ENCODE measurements at places on chromosomes 16 and 17. TPM values are rescaled to one million over a fixed set of nuclear protein-coding genes. Genes with fewer than 3 reads are reported as not detected.

PABPN1L gene
- polyA plus RNA-seq = 0.09 TPM

PDXDC1 gene
- polyA plus RNA-seq = 97.9 TPM

MRPL58 gene
- 28.1 TPM for polyA plus RNA-seq

TMIGD1 gene
- polyA plus RNA-seq = 0.80 TPM

ZNF764 gene
- polyA plus RNA-seq = 11.3 TPM

SCNN1B gene
- 31.7 TPM for polyA plus RNA-seq

KRT28 gene
- polyA plus RNA-seq = not detected

DNA sequence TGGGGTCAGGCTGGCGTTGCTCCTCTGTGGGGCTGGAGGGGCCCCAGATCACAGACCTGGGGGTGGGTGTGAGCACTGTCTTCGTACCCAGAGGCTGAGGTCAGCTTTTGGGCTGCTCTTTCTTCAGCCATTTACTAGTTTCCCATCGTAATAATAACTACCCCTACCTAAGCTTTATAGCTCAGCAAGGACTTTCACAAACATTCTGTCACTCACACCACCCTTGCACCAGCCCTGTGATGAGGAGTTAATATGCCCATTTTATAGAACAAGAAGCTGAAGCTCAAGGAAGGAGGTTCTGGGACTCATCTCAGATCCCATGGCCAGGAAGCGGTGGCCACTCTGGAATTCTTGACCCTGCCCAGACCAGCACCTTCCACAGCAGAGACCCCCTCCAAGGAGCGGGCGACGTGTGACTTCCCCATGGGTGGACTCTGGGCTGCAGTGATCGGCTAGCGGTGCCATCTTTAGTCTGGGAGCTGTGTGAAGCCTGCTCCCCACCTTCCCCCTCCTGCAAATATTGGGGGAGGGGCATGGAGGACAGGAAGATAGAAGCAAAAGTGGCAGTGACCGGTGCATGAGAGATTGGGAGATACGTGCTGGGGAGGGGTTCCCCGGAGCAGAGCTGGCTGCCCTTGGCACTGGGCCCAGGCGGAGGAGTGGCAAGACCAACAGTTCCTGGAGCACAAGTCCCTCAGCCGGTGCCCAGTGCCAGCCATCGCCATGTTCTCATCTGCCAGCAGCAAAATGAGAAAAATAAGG lies 81.8 kb upstream of the TOB1 start:
- no peak for DNase-seq

- DNase-seq = no peak
Measured at GRCh38 chr17:73301369-73301768, 10.4 kb downstream of the CDC42EP4 start.

GRCh38 chr16:90083139-90083538 lies 6.0 kb upstream of the PRDM7 start:
- no peak for DNase-seq

DNA sequence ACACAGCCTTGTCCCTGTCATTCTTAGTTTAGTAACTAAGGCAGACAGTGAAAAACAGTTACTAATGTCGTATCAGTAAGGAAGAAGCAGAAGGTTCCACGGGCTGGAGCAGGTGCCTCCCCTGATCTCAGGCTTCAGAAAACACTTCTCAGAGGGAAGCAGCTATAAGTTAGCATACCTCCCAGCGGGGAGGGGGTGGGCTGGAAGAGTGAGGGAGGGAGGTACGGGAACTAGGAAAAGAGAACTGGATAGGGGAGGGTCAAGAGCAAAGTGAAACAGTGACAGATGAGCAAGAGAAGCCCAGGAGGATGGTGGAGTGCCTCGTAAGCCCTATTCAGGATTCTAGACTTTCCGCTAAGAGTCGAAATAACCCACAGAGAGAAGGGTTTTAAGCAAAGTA lies 186.3 kb upstream of the XYLT1 start:
- DNase-seq = no peak

GRCh38 chr17:16036261-16036660 lies 36.6 kb downstream of the TTC19 start:
- no peak for DNase-seq

GRCh38 chr16:70253291-70254106 lies 1.8 kb upstream of the EXOSC6 start:
- DNase-seq = no peak

GRCh38 chr17:7553356-7553755 lies 4.5 kb downstream of the TNFSF12 start:
- no peak for DNase-seq

DNA sequence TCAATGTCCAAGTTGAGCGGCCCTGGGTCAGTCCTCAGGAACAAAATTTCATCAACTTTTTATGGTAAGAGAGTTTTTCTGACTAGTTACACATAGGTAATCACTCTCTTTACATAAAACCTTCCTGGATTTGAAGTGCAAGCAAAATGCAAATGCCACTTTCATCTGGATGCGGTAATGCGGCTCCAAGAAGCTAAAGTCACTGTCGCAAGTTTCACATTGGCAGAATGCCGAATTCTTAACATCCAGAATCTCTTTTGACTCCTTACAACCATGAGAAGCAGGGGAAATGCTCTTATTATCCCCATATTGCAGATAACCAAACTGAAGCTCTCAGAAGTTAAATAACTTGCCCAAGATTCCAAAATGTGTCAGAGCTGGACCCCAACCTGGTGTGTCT lies 30.0 kb downstream of the MRPS23 start:
- no peak for DNase-seq

GRCh38 chr17:27236717-27237315 lies 57.1 kb upstream of the WSB1 start:
- peak; percentile 63 for DNase-seq

DNA sequence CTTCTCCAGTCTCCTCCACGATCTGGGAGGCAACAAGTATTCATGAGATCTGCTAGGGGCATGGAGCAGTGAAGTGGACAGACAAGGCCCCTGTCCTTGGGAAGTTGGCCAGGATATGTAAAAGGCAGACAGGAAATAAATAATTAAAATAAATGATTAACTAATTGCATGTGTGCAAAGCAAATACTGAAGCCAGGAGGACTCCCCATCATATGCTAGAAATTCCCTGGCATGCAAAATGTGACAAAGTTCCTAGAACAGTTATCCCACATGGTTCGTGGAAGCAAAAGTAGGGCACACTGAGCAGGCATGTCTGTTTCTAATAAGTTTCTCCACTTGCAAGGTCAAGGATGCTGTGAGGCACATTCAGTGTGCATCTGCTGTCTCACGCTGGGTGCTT lies 86.8 kb downstream of the CDYL2 start:
- no peak for DNase-seq

- no peak for DNase-seq
Measured at GRCh38 chr16:28067604-28068379, 4.3 kb upstream of the GSG1L start.

- no peak for DNase-seq
Measured at GRCh38 chr17:700504-701094, 14.0 kb downstream of the VPS53 start.

- DNase-seq = no peak
Measured at GRCh38 chr16:51416926-51417325, 265.9 kb upstream of the SALL1 start.

DNA sequence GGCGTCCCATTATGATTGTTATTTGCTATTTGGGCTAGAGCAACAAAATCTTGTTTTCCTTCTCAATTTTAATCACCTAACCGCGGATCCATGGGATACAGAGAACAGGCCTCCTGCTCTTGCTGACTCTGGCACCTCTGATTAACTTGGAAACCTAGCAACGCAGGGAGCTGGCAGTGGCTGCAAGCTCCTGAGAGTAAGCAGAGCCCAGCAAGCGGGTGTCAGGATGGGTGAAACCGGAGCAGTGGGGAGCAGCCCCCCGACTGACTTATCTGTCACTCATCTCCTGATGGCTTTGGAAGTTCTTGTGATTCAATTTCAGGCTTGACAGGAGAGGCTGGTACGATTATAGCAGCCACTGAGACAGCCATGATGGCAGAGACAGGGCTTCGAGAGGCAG lies 45.5 kb upstream of the CDC42EP4 start:
- no peak for DNase-seq

DNA sequence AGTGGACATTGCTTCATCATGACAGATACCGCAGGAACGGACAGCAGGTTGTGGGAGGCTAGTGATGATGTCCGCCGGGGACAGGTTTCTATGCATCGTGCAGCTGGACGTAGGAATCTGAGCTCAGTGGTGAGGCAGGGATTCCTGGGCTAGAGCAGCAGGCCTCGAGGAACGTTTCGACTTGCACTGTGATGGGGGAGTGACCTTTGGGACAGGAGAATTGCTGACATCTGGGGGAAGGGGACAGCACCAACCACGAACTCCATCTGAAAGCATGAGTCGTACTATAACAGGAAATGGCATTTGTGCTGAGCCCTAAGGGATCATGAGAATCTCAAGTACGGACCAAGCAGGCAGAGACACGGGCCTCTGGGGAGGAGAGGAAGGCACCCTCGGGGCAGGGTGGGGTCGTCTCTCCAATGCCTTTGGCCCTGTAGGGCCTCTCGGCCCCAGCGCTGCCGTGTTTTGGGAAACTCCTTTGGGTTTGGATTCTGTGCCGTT lies 65.8 kb upstream of the ENDOV start:
- no peak for DNase-seq

- no peak for DNase-seq
Measured at GRCh38 chr16:10641953-10642949, 52.5 kb downstream of the TEKT5 start.

DNA sequence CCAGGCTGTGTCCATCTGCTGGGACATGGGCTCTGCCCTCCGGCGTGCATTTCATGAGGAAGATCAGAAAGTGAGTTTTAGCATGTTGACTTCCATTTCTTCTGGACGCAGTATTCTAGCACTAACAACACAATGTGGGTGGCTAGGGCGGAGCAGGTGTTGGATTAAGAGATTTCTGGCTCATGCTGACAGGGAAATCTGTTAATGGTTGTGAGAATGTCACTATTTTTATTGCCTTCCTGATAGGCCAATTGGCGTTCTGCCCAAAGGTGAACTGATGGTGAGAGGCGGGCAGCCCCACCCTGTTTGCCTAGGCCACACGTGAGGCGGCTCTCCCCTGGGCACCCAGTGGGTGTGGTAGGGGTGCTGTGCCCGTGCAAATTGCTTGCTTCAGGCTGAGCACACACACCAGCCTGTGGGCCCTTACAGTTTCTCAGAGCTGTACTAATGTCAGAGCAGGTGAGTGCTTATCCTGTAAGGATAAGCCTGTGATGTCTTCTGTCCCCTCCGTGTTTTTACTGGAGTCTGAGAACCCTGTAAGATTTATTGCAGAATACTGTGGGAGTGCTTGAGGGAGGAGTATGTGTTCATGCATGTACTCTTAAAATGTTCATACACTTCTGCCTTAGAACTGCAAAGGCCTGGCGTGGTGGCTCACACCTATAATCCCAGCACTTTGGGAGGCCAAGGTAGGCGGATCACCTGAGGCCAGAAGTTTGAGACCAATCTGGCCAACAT lies 30.9 kb downstream of the PGS1 start:
- no peak for DNase-seq

DNA sequence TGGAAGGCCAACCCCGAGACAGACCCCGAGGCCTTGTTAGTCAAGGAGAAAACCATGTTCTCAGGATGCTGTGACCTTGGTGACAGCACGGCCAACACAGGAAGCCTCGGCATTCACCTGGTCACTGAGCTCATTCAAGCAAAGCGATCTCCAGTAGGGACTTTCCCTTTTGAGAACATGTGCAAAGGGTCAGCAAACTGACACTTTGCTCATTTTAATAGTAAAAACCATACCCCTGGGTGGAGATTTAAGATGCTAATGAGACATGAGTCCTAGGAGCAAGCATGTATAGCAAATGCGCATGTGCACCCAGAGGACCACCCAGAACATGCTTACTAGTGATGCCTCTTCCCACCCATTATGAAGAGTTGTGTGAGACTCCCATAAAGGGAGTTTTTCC lies 5.7 kb upstream of the SULT1A2 start:
- no peak for DNase-seq

GRCh38 chr17:5211458-5211857 lies 19.8 kb upstream of the ZNF594 start:
- DNase-seq = no peak

DNA sequence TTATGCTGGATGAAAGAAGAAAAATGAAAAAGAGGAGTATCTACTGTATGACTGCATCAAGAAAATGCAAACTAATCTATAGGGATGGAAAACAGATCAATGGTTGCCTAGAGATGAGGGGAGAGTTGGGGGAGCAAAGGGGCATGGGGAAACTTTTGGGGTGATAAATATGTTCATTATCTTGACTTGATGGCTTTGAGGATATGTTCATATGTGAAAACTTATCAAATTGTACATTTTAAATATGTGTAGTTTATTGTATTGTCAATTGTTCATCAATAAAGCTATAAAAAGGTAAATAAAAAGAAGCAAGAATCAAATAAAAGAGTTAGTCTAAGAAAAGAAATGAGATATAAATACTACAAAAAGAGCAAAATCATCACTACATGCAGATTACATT lies 19.7 kb upstream of the SRCIN1 start:
- no peak for DNase-seq

GRCh38 chr17:39759204-39759603 lies 21.5 kb downstream of the GRB7 start:
- DNase-seq = no peak

DNA sequence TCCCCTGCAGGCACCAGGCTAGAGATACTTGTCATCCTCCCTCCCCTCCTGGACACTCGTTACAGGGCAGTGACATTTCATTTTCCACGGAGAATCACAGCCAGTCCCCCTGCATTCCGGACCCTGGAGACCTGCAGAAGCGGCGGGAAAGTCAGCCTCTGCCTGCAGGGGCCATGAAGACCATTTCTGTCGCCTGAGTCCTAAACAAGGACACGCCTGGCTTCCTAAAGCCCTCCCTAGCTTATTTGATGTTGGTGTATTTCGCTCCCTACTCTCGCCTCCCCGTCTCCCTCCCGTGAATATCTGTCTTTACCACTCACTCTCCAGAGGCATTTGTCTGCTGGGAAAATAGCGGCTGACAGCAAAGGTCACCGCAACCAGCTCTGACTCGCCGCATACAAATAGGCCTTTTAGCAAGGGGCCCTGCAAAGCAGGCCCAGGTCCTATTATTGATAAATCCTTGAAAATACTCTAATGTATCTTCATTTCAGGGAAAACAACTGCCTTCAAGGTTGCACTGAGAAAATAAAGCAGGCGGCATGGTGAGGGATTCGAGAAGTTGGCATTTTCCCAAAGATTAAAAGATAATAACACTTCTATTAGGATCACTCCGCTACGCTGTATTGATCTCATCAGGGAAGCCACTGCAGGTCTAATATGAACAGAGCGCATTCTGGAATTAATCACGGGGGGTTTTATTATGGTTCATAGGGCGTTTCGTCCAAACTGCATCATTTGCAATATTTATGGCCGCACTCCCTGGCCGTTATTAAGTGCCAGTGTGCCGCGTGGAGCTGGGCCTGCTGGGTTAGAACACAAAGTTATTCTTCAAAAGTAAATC lies 447.1 kb upstream of the CDH5 start:
- no peak for DNase-seq
